Stimulated activated CD8-positive, alpha-beta memory T cell treated with anti-CD3 and anti-CD28 coated beads, Interleukin-4, amount 100 ng/mL, for 4 hours (primary cell): ENCODE measurements at places on chromosomes 1 and 21.
A peak's percentile ranks its signal among the peaks of the same experiment; 100 is the strongest.

- DNase-seq: no peak
Observed at GRCh38 chr1:162629651-162630050, 2.6 kb upstream of the DDR2 start.

- no peak for DNase-seq
Observed at GRCh38 chr1:229237320-229237719, 33.6 kb upstream of the RAB4A start.

GRCh38 chr1:2972011-2972878, 49.0 kb upstream of the ACTRT2 start:
- DNase-seq: no peak

GRCh38 chr21:46421191-46421750, 37.4 kb upstream of the DIP2A start:
- no peak for DNase-seq

DNA sequence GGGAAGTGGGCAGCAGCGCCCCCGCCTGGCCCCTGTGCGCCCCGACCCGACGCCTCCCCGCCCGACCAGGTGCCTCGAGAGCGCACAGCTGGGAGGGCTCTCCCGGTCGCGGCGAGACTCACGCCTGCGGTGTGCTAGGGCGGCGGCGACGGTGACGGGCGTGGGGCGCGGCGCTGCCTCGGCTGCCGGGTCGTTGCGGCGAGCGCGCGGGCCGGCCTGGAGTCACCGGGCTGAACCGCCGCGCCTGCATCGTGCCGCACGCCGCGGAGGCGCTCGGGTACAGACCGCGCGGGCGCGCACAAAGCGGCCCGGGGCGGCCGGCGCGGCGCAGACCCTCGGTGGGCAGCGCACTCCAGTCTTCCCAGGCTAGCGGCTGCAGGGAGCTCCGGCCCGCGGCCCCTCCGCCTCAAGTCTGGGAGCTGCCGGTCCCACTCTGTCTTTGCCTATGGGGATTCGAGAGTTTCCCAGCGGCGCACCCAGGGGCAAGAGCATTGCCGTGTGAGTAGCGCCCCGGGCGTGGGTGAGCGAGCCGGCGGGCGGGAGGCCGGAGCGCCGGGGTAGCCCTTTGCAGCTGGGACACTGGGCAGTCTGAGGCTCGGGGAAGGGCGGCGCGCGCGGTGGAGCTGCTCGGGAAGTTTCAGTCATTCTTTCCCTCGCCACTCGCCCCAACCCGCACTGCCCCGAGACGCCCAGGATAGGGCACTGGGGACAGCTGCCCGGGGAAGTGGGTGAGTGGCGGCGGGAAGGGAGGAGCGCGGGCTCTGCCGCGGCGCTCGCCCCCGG, at the start of gene SLC35F3:
SLC35F3 (plus strand) TSS at position 44 of the 783 bp plus-strand sequence.
- no peak for DNase-seq

GRCh38 chr1:203934027-203934426, 72.6 kb downstream of the SNRPE start:
- no peak for DNase-seq

DNA sequence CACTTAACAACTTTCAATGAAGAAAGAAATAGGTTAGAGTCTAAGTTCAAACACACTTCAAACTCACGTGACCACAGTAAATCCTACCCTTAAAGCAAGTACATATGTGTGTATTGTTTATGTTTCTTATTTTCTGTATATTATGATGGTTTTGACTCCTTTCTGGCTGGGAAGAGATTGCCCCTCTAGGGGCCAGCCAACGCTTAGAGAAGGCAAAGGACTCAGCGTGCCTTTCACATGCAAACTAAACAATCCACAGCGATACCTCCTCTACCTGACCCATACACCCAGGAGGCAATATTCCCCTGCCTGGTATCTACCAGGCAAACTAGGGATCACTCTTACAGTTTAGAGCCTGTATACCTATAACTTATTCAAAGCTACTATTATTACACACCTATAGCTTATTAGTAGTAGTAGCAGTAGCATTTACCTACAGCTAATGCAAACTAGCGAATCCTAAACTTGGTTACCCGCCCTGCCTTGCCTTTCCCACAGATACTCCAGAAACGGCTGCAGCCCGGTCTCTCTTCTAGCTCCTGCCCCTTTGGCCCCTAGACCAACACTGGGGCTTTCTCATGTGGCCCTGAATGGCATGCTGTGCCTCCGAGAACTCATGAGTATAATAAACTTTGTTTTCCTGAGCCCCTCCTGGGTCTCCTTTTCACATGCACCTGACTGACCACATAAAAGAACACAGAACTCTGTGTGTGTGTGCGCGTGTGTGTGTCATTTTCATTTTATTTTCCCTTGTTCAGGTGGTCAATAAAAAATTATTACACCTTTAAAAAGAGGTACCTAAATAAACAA, 14.0 kb downstream of the NRIP1 start:
- no peak for DNase-seq

DNA sequence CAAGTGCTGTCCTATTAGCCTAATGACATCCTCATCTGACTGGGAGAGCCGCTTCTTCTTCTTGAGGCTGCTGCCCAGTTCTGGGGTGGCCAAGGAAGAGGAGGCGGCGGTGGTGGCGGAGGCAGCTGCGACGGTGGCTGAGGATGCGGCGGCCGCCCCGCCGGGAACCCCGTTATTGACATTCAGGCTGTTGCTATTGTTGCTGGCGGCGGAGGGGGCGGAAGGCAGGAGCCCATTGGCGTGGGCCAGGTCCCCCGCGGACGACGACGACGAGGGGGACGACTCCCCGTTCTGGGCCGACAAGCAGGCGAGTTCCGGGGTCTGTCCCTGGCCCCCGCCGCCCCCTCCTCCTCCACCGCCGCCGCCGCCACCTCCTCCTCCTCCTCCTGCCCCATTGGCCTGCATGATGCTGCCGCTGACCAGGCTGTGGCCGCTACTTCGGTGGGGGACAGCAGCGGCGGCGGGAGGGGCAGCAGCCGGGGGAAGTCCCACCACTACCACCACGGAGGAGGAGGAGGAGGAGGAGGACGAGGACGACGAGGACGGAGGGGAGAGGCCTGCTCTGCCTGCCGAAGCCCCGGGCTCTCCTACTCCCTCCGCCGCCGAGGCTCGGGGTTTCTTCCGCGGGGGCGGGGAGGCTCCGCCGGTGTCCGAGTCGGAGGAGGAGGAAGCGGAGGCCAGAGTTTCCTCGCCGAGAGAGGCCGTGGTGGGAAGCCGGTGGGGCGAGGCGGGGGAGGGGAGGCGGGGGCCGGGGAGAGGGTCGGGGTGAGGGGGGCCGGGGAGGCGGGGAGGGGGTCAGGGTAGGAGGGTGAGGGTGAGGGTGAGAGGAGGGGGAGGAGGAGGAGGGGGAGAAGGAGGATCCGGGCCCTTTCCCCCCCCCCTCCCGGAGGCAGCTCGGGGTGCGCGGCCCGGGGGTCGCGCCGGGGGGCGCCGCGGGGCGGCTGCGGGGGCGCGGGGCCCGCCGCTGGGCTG, 610 bp downstream of the WDR26 start:
- DNase-seq: peak; percentile 28

DNA sequence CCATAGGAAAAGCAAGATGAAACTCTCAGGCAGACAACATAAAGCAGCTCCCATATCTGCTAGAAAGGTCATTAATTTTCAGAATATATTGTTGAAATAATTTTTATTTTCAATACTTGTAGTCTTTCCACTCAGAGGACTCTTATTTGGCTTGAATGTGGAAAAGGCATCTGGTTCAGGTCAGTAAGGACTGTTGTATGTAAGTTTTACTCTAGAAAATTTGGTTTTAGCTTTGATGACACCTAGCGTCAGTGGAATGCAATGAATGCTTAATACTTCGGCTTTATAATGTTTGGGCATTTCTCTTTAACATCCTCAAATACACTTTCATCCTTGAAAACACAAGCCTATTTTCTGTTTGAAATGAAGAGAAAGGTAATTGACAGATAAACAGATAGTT, 63.3 kb downstream of the LRRC40 start:
- no peak for DNase-seq

GRCh38 chr1:243254233-243254926, 701 bp downstream of the CEP170 start:
- peak; percentile 11 for DNase-seq
